MM.1S (cell line): ENCODE measurements at places on chromosomes 3 and 15.
A peak's percentile ranks its signal among the peaks of the same experiment; 100 is the strongest.

GRCh38 chr15:92533298-92533697 is 122.3 kb downstream of the FAM174B start:
- no peak for DNase-seq

- no peak for DNase-seq
Observed at GRCh38 chr15:35102186-35102585, 17.1 kb upstream of the NANOGP8 start.

DNA sequence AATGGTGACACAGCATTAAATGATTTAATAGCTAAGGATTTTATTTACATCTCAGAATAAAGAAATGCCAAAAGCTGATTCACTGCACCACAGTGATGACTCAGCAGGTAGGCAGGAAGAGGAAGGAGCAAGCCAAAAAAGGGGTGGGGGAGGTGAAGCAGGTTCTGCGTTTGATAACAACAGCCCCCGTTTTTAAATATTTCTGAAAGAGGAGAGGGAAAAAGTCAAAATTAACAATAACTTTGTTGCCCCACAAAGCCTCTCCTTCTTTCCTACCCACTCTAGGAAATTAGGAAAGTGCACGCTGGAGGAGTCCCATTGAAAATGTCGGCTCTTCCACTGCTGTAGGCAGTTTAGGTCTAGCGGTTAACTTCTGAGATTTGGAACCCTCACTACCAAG is 9.9 kb upstream of the CCDC54 start:
- DNase-seq, result no peak

DNA sequence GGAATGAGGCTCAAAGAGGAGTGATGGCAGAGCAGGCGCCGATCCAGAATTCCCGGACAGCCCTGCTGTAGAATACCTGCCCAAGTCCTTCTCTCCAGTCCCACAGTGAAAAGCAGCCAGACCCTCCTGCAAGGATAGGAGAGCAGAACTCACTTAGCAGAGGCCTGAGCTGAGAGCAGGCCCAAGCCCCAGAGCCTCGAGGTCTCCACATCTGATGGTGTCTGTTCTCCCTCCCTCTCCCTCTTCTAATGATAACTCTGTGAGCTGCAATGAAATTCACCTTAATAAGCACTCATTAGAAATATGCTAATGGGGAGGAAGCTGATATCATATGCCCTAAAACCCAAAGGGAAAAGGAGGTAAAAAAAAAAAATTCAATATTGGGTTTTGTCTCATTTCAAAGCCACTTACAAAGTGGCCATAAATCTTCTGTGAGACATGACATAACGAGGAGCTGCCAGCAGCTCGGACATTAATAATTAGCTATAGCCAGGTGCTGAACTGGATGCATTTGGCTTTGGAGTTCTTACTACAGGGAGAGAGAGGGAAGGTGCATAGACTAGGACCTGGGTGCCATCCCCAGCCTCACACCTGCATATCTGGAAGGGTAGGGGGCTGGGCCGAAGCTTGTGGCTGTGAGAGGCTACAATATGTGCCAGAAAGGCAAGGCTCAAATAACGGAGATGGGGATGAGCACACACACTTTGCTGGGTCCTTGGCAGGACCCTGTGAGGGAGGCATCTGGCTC is 108.4 kb downstream of the MEGF11 start:
- DNase-seq, result no peak

- DNase-seq, result no peak
Observed at GRCh38 chr3:104198131-104198530, 1168.6 kb upstream of the ALCAM start.

DNA sequence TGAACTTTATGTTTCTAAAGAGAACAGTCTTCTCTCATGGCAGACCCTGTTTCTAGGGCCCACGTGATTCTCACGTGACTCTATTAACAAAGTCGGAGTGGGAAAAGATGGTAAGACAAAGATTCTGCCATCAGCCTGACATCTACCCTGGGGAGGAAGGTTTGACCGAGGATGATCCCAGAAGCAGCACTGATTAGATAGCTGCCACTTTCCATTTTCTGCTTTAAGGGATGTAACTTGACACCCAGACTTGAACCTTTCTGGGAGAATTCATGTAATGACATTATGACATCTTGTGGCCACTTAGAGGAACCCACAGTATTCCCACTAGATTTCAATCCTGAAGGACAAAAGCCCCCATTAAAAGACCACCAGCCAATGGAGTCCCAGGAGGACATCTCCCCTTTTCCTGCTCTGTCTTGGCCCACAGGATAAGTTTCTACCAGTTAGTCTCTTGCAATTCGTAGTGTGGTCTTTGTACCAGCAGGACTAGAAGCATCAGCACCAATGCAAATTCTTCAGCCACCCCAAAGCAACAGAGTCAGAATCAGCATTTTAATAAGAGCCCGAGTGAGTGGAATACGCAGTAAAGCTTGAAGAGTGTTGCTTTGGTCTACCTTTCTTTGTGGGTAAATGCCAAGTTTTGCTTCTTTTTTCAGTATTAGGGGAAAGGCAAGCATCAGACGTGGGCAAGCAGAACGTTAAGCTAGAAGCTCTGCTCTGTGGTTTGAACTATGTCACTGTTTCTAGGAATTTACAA is 480.5 kb upstream of the PROK2 start:
- no peak for DNase-seq

- DNase-seq, result no peak
Observed at GRCh38 chr15:73593304-73594074, 39.7 kb downstream of the NPTN start.

DNA sequence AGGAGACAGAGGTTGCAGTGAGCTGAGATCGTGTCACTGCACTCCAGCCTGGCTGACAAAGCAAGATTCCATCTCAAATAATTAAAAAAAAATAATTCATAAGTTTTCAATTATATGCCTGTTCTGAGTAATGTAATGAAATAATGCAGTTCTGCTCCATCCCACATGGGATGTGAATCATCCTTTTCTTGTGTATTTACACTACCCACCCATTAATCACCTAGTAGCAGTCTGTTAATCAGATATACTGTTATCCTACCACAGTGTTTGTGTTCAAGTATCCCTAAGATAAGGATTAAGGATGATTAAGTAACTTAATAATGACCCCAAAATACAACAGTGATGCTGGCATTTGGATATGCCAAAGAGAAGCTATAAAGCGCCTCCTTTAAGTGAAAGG is 38.8 kb downstream of the PIGB start:
- DNase-seq, result no peak

- no peak for DNase-seq
Observed at GRCh38 chr3:196235452-196236122, 19.3 kb downstream of the SLC51A start.

GRCh38 chr3:182357928-182358327 is 435.4 kb upstream of the ATP11B start:
- no peak for DNase-seq

DNA sequence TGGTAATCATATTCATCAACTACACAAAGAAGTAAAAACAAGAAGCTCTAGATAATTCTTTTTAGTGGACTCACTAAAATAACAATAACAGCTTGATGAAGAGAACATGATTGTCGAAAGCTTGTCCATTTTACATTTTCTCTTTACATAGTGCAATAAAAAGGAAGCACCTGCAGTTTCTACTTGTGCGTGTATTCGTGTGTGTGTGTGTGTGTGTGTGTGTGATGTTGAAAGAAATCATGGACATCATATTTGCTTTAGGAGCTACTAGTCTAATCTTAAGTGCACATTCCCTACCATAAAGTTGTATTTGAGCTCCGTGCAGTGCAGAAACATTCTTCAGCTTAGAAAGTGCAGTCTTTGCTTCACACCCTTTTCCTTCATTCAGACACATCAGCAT is 288.8 kb downstream of the ZBTB20 start:
- DNase-seq, result no peak

GRCh38 chr3:82641701-82642100 is 880.3 kb upstream of the GBE1 start:
- no peak for DNase-seq

- no peak for DNase-seq
Observed at GRCh38 chr15:32721596-32721995, 3.8 kb downstream of the GREM1 start.

DNA sequence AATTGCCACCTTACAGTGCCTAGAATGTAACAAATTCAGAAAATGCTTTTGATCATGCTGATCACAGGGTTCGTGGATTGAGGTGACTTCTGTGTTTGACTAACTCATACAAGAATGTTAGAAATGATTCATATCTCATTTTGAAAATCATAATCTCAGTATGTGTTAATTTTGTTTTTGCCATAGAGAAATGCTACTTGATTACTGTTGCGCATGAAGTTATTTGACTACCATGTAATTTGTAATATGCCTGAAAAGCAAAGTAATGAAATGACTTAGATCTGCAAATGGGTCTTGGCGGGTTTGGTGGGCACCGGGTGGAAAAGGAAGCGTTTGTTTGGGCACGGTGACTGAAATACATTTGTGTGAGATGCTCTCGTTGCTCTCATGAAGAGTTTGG is 173.6 kb upstream of the BHLHE40 start:
- DNase-seq, result no peak

- DNase-seq, result peak; percentile 72
Observed at GRCh38 chr15:46934851-46935250, 782.5 kb upstream of the SEMA6D start.

GRCh38 chr15:68210821-68211655 is 5.9 kb upstream of the CALML4 start:
- no peak for DNase-seq

- no peak for DNase-seq
Observed at GRCh38 chr3:194871143-194871863, 185.6 kb downstream of the FAM43A start.

- no peak for DNase-seq
Observed at GRCh38 chr15:36678308-36678707, 98.9 kb downstream of the CDIN1 start.

GRCh38 chr15:98916826-98917225 is 90.8 kb downstream of the PGPEP1L start:
- no peak for DNase-seq

GRCh38 chr15:93497291-93497690 is 408.3 kb upstream of the RGMA start:
- no peak for DNase-seq

- no peak for DNase-seq
Observed at GRCh38 chr15:98737159-98737558, 88.8 kb downstream of the IGF1R start.

DNA sequence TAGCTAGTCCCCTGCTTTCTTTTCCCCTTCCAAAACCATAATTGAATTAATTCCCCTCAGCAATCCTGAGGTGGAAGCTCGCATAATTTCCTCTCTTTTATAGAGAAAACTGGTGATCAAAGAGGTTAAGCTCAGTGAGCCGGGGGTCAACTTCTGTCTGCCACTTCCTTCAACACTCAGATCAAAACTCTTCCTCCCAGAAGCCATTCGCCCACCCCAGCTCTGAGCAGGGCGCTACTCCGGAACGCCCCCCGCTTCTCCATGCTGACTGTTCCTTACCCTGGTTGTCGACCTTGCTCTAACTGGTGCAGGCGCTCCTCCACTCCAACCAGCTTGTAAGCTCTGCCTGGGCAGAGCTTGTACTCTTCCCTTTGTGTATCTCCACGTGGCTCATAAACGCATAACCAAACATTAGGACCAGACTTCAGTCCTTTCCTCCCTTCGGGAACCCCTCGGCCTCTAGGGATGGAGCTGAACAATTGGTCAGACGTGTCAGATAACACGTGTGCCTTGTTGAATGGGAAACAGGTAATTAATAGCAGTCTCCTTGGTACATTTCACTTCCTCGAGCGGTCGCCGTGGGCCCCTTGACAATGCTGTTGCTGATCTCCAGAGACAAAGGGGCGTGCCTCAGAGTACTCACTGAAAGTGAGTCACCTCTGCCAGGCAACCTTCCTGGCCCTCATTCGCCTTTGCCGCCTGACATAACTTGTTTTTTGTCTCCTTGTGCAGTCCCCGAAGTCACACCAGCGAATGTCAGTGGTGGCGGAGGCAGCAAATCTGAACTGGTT is 71.8 kb downstream of the IL5RA start:
- no peak for DNase-seq

DNA sequence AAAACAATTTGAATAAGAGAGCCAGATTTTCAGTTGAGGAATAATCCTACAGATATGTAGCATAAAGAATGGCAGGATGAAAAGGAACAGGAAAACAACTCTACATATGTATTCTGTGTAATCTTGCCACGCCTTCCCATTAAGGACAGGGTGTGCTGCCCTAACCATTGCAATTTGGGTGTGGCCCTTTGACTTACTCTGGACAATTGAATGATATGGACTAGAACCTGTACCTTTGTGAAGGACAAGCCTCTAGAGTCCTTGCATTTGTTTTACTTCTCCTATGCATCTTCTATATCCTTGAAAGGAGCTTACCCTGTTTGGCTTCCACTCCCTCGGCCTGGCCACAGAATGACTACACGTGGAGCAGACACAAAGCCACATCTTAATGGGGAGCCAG is 1261.6 kb upstream of the GBE1 start:
- no peak for DNase-seq

DNA sequence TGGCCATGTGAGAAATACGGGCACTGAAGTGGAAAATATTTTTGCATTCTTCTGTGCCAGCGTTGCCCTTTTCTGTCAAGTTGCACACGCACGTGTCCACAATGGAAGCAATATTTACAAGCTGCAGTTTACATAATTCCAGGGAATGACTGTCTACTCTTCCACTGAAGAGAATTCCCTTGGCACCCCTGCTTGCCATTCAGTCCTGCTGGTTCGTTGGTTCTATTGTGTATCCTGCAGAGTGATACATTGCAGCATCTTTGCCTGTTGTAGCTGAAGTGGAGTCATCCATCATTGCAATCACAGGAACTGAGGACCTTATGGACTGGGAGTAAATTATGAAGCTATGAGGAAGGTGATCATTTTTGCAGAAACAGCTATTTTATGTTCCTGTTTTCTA is 759.4 kb downstream of the ROBO2 start:
- no peak for DNase-seq

DNA sequence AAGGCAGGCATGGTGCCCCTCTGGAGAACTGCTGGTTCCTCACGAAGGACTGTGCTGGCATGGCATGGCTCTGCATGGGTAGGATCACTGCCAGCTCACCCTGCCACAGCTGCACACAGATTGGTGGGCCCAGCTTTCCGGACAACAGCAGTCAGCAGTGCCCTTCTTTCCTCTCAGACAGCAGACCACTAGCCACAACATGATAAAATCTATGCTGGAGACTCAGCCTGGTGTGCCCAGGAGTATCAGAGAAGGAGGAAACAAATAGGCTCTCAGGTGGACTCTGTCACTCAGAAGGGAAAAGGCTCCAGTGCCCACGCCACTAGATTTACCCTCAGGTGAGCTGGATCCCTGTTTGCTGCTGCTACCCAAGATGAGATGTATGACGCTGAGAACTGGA is 4.9 kb downstream of the NMNAT3 start:
- DNase-seq, result no peak

GRCh38 chr3:177906578-177907229 is 629.5 kb upstream of the KCNMB2 start:
- DNase-seq, result no peak

DNA sequence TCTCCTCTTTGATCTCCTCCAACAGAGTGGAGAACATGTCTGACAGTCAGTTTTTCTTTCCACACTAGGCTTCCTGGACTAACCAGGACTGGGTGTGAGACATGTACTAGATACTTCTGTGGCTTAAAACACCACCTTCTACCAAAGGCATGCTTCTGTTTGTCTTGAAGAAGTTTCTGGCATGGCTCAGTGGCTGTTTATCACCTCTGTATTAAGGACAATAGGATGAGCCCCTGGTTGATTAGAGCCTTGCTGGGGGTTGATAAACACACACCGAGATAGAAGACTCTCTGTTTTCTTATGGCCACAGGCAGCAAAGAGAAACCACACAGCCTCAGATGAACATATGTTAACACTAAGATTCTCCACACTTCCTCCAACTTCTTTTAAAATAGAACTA is 40.5 kb downstream of the SV2B start:
- DNase-seq, result no peak

GRCh38 chr15:84788500-84788899 is 28.7 kb upstream of the ALPK3 start:
- no peak for DNase-seq
